ENCODE measurements at places on chromosomes 2 and 18.

DNA sequence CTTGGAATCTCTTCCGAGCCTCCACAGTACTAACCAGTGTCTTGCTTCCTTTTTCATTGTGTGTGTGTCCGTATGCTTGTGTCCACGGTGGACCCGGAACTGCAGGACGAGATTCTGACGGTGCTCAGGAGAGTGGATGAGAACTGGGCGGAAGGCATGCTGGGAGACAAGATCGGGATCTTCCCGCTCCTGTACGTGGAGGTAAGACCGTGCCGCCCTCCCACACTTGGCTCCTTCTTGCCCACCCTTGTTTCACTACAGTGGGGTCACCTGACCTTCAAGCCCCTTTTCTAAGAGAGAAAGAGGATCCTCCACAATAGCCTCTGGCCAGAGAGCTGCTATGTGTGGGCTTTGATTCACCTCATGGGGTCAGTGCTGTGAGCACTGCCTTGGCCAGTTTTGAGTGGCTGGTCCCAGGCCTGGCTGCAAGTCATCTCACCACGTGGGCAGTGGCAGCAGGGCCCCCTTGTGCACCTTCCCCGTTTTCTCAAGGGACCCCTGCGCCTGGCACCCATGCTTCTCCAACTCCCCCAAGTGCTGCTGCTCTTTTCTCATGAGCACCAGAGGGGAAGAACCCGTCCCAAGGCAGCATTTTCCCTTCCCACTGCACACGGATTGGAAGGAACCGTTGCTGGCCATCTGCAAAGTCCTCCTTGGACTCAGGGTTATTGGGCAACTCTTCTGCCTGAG lies 242.1 kb downstream of the SEPTIN10 start:
- DNase-seq = no peak

DNA sequence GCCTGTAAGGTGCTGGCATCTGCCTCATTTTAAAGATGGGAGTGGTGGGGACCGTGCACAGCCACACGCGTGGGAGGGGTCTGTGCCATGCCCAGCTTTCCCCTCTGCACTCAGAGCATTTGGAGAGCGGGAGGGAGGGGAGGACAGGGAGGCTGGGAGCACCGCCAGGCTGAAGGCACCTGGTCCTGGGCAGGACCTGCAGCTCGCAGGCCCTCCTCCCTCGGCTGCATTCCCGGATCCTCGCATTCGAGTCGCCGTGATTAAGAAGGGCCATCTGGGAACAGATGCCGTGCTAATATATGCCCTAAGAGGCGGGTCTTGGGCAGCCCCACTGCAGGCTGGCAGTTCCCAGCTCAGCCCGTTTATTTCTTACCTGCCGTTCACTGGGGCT lies 84.0 kb downstream of the PTGR3 start:
- no peak for DNase-seq

DNA sequence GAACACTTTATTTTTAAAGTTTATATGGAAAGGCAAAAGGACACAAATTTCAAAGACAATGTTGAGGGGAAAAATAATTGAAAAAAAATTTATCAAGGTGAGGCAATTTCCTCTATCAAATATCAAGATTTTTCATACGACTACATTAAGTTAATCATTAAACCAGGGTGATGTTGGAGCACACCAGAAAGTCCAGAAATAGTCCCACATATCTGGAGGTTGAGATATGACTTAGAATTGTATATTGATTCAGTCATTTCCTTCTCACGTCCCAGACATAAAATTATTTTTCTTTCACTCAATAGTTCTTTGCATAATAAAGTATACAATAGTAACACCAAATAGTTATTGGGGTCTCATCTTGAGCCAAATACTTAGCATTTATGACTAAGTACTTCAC lies 605.1 kb downstream of the NUP35 start:
- DNase-seq = no peak

DNA sequence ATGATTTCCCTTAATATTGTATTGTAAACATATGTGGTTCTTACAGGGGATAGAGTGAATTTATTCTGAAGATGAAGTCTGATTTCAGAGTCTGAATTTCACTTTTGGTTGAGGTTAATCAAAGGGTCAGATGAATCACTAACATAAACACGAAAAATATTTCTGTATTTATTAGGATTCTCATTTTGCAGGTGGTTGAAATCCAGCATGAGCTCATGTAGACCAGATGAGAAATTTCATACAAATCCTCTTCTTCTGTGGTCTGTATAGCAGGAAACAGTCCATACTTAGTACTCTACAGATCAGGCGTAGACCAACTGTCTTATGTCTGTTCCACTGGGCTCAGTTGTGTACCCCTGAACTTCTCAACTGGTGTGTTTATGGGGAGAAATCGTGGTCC lies 157.8 kb downstream of the BABAM2 start:
- no peak for DNase-seq

- no peak for DNase-seq
Measured at GRCh38 chr2:136653861-136654260, 111.5 kb upstream of the THSD7B start.

GRCh38 chr2:152243761-152244640 lies 68.4 kb upstream of the STAM2 start:
- no peak for DNase-seq

DNA sequence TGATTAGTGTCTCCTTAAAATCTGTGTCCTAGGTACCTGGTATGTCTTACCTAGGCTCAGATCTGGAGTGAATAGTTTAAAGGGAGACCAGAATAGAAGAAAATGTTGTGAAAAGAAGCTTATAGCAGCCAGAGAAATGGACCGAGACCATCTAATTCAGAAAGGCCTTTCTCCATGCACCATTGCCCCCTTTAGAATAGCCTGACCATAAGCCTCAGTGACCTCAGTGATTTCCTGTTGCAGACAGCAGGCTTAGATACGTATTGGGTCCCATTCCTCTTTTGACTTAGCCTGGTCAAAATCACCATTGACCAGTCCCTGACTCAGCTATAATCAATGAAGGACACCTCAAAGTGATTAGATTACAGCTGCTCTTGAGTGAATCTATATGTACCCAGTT lies 690.7 kb upstream of the KLHL29 start:
- DNase-seq = no peak

GRCh38 chr2:127479866-127480743 lies 46.2 kb downstream of the IWS1 start:
- no peak for DNase-seq

DNA sequence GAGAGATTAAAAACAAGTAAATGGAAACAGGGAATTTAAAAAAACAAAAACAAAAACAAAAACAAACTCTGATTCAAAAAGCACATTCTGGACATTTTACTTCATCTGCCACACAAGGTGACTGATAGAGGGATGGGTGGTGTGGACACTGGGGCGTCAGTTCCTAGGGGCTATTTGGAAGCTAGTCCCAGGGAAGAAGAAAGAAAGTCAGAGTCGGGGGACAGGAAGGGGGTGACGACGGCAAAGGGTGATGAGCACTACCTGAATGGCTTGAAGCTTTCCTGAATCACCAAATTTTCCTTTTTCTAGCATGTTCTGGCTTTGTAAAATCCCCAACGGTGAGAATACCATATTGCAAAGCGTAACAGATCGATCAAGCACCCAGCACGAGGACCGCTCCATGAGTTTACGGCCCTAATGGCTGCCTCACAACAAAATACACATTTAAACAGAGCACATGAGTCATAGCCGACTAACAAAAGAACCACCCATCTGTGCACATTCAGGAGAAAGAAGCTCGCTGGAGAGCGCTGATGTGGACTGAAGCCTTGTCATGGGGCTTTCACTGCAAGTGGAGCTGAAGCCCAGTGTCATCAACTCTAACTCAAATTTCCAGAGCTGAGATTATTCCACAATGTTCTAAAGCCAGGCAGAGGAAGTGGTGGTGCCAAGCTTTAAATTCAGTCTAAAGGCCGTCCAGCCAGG lies 178.9 kb downstream of the LNPK start:
- no peak for DNase-seq

GRCh38 chr2:239720361-239721360 lies 304.5 kb downstream of the NDUFA10 start:
- no peak for DNase-seq

GRCh38 chr2:68812251-68812650 lies 58.9 kb downstream of the BMP10 start:
- no peak for DNase-seq

DNA sequence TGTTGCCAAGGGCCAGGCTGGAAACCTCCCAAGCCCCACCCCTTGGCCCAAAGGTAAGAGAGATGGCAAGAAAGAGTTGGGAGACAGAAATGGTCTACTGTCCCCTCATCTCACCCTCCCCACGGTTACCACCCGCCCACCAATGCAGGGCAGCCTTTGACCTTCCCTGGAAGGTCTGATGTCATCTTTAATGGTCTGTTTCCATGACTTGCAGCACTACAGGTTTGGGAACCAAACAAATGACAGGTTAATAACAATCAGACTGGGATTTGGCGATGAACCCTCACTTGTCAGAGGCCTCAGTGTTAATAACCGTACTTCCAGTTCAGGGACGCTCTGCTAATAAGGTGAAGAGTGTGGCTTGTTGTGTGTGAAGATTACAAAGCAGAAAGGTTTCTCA lies 70.4 kb downstream of the MRO start:
- no peak for DNase-seq

DNA sequence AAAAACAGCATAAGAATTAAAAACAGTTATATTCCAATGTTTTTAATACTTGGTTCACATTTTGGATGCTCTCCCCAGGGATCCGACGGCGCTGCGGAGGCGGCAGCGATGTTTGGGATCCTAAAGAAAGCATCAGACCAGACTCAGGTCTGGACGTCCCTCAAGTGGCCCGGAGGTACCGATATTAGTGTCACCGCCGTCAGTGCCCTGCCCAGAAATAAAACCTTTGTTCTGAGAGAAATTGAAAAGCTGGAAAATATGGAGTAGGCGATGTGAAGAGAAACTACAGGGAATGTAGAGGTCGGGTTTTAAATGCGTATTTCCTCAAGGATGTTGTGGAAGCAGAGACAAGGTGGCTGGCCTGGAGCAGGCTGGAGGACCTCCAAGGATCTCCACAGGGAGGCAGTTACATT lies 683 bp upstream of the TBC1D8 start:
- no peak for DNase-seq

DNA sequence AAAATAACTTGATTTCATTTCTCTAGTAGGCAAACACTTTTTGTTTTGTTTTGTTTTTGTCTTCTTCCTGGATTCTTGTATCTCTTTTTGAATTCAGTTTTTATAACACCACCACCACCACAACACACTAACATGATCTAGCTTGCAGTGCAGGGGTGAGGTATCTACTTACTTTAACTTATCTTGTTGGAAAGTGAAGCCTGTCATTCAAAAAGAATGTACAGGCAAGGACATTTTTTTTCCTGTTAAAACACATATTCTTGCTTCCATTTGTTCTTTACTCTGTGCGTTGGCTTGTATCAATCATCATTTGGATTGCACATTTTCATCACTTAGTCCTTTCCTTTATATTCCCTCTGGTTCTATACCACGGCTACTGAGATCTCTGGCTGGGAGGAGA lies 824.2 kb downstream of the PLCL1 start:
- no peak for DNase-seq

GRCh38 chr18:55189972-55190371 lies 230.7 kb upstream of the CCDC68 start:
- DNase-seq = no peak

DNA sequence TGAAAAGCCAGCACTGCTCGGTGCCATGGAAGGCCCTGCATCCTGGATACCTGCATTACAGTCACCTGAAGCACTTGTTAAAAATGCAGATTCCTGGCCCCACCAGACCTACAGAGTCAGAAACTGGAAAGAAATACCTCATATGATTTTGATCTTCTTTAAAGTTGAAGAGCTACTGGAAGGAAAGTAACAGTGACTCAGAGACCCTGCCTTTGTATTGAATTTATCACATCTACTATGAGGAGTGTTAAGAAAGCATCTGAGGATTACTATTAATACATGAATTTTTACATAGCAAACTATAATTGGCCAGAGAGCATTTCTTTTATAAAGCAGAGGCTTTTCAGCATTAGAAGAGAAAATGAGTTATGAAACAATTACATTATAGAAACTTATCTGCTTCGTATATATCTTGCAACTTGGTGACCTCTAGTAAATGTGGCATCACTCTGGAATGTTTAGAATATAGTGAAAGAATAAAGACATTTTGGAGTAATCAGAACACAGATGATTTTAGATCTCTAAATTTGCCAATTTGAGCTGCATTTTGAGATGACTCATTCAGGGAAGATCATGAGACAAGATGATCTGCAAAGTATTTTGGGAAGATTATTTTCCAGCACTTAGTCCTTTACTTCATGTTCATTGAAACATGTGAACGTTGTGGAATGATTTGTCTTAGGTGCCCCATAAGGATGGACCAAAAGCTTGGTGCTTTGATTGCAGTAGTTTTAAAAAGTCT lies 12.2 kb downstream of the PTPRM start:
- DNase-seq = no peak

DNA sequence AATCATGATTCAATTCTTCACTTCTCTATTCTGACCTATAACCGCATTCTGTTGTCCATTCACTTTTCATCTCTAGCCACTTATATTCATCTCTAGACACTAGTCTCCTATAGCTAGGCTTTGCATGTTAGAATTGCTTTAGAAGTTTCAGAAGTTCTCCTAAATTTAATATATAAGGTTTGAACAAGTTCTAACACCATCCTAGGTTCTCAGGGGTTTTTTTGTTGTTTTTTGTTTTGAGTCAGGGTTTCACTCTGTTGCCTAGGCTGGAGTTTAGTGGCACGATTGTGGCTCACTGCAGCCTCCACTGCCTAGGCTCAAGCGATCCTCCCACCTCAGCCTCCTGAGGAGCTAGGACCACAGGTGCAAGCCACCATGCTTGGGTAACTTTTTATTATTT lies 19.9 kb downstream of the WDSUB1 start:
- no peak for DNase-seq

- no peak for DNase-seq
Measured at GRCh38 chr2:239555571-239555905, 154.7 kb upstream of the HDAC4 start.

GRCh38 chr2:86372133-86372532 lies 34.7 kb upstream of the REEP1 start:
- no peak for DNase-seq

GRCh38 chr2:188307850-188308283 lies 16.2 kb downstream of the GULP1 start:
- no peak for DNase-seq

All from amniotic stem cell (primary cell).